Retina (tissue), 1 donor: ENCODE measurements at places on chromosomes 1 and 21.

DNA sequence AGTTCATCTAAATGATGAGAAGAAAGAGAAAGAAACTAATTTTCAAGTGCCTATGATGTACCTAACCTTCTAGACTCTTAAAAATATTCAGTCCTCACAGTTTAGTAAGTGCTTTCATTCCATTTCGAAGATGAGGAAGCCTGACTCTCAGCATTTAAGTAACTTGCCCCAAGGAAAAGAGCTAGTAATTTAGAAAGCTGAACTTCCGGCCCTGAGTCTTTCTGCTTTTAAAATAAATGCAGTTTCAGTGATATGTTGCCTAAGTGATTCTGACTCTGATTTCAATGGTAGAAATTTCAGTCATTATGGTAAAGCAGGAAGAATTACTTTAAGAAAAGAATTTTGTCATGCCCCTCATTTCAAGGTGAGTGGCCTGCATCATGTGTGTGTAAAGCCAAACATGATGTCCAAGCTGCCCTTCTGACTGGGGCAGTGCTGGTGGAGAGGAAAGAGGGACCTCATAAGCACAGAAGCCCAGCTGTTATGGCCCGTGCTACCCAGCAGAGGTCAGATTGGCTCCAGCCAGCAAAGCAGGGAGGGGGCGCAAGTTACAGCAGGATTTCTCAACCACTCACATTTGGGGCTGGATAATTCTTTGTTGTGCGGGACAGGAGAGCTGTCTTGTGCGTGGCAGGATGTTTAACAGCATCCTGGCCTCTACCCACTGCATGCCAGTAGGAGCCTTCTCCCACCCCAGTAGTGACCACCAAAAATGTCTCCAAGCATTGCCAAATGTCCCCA lies 10.7 kb downstream of the ATP1A4 start:
- peak; percentile 36 for DNase-seq

GRCh38 chr1:36397378-36398230 lies at the start of gene LSM10:
LSM10 (minus strand) TSS chr1:36397908; CDS start chr1:36394129, 3,779 bp downstream.
- DNase-seq: peak; percentile 96

DNA sequence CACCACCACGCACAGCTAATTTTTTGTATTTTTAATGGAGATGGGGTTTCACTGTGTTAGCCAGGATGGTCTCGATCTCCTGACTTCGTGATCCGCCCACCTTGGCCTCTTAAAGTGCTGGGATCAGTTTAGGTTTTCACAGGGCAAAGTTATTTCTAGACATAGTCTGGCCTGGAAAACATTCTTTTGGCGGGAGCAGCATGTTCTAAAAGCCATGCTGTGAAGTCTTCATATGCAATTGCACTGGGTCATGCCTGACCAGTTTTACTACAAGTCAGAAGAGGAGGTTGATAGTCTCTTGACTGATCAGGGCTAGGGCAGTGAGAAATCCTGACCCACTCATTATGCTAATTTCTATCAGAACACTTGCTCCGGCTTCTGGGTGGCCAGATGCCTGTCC lies 131.6 kb upstream of the POU3F1 start:
- DNase-seq: no peak

DNA sequence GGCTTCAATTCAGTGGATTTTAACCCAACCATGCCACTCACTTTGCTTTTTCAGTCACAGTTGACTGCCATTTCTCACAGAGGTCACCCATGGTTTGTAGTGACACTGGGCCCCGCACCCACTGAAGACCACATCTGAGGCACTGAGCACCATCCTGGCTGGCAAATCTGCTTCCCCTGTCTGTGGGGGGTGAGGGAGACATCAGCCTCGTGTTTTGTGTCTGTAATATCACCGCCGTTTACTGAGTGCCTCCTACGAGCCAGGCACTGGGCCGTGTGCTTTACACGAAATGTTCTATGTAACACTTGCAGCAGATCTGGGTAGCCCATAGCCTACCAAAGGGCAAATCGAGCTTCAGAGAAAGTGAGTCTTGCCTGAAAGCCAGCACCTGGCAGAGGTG lies 161.8 kb downstream of the PGBD5 start:
- DNase-seq: no peak

- no peak for DNase-seq
Measured at GRCh38 chr1:34131396-34132160, 33.5 kb downstream of the CSMD2 start.

- DNase-seq: no peak
Measured at GRCh38 chr1:116474921-116475849, 95.6 kb downstream of the CD58 start.

DNA sequence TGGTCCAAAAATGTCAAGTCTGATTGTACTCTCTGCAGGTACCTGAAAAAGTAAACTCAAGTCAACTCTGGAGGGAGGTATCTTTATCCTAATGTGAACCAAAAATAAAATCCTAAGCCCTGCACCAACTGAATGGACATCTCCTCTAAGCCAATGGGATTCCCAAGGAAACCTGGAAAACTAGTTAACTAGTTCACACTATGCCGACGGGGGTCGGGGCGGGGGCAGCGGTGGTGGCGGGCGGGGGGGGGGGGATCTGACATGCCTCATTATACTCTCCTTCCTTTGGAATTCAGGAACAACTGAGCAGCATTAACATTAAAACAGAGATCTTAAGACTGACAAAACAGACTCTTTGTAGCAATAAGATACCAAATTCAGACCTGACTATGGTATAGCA lies 452.6 kb upstream of the CAMK1G start:
- DNase-seq: no peak

DNA sequence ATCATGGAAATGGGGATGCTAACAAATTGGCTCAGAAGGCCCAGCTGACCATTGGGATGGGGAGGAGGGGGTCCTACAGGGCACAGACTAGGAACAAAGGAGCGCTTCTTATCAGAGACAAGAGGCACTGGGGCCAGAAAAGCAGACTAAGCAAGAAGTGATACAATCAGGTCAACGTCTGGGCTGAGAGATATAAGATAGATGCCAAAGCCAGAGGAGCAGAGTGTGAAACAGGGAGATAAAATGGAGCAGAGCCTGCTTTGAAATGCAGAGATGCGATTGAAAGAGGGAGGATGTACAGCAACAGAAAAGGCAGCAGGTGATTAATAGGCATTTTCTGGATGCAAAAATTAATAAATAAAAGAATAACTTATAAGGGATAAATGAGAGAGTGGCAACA lies 127.5 kb upstream of the SAMSN1 start:
- no peak for DNase-seq

- DNase-seq: no peak
Measured at GRCh38 chr1:213723187-213723586, 264.6 kb upstream of the PROX1 start.

- DNase-seq: peak; percentile 71
Measured at GRCh38 chr21:45054927-45055612, 19.3 kb upstream of the ADARB1 start.

DNA sequence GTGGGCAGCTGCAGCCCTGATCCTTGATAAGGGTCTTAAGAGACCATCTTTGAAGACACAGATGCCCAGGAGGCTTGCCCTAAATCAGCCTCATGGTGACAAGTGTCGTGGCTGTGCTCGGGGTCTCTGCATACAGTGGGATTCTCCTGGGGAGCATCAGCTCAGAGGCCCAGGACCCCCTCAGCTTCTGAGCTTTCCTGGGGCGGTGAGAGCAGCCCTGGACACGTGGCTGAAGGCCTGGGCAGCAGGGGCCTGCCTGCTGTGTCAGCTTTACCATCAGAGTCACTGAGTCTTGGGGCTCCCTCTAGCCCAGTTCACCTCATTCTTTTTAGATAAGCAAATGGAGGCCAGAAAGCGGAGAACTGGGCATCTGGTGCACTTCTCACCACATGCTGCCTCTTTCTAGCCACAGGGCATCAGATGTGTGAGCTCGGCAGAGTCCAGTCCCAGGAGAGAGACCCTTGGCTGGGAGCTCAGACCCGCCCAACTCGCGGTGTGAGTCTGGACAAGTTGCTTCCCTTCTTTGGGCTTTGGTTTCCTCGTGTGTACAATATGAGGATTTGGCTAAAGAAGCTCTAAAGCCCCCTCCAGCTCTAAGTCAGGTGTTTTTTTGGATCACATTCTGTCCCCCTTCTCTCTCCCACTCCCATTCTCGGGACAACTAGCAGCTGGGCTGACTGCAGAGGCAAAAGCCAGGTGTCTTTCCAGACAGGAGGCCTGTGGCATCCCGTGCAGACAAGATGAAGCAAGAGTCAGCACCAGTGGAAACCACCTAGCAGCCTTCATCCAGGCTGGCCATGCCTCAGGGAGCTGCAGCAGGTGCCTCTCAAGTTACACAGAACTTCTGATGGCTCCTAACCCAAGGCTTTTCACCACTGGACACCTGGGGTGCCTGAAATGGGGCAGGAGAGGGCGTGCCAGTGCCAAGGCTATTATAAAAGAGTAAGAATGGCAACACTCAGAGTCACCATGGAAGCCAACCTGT lies 119.1 kb downstream of the KCNN3 start:
- no peak for DNase-seq

GRCh38 chr21:42374864-42375499 lies 8.6 kb upstream of the TFF1 start:
- no peak for DNase-seq

GRCh38 chr1:184388971-184389370 lies 2.1 kb downstream of the C1orf21 start:
- no peak for DNase-seq

- DNase-seq: no peak
Measured at GRCh38 chr21:45818276-45818903, 163.2 kb upstream of the COL6A1 start.

DNA sequence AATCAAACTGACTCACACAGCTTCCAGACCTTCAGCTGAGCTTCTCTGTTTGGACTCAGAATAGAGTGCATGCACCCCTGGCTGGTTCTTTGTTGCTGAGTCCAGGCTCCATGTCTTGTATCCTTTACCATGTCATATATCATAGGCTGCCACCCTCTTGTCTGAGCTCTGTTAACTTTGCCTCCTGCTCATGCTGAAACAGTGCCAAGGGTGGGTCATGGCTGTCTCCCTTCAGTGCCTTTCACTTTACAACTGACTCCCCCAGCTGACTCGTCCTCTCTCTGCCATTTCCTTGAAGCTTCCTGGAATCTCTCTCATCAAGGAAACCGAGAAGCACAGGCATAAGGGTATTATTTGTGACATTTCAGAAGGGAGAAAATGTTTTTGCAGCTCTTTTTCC lies 885.3 kb downstream of the TTLL7 start:
- no peak for DNase-seq

GRCh38 chr1:222777977-222778376 lies 36.9 kb upstream of the DISP1 start:
- no peak for DNase-seq
